ENCODE measurements at places on chromosomes 7 and 10.
A peak's percentile ranks its signal among the peaks of the same experiment; 100 is the strongest.

GRCh38 chr10:94403380-94404213 is 1.3 kb downstream of the TBC1D12 start:
- DNase-seq, result peak; percentile 11

DNA sequence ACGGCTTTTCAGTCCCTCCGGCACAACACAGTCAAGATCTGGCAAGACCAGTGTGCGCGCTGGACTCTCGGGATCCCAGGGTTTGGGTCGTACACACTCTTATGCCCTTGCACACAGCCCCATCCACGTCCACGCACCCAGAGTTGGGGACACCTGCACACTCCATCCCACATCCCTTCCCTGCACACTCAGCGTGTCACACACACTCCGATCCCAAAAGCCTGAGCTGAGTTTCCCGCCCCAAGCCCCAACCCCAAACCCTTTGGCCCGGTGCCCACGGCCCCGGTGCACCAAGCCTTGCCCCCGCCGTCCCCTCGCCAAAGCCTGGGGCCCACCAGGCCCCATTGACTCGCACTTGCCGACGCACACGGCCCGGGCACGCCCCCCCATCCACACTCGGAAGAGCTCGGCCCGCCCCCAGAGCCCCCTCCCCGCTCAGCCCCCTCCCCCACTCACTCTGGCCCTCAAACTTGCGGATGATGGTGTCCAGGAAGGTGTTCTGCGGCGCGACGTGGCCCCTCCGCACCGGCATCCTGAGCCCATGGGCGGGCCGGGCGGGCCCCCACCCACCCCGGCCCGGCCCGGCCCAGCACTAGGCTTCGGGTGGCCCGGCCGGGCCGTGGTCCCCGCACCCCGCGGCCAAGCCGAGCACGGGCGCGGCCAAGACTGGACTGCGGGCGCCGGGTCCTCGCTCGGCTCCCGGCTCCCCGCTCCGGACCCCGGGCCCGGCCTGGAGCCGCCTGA is 567 bp downstream of the KCNH2 start:
- DNase-seq, result no peak

DNA sequence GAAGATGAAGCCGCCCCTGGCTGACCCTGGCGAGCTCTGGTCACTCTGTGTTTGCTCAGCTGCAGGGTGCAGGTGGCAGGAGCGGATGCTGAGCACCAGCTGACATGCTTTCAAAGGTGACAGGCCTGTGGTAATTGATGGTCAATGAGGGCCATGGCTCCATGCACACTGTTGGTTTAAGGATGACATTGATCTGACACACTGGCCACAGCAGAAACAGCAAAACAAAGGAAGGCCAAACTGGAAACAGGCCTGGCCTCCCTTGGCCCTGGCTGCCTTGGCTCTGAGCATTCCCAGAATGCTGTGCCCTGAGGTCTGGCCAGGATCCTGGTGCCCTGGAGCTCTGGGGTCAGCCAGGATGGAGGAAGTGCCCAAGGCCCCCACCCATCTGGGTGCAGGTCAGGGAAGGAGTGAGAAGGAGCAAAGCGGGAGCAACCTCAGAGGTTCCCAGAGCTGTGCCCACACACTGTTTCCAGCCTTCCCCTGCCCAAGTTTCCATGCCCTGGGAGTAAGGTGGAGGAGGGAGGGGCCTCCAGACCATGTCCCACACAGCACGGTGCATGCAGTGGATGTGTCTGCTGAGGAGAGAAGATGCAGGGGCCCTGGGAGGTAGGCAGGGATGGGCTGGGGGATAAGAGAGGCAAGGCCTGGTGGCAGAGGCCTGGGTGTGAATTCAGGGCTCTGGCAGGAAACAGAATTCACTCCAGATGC is 302.2 kb downstream of the RPS24 start:
- DNase-seq, result no peak

- DNase-seq, result no peak
These were observed 110.4 kb downstream of the PARD3 start for GRCh38 chr10:34704526-34705184.

GRCh38 chr10:127976286-127976685 is 69.4 kb downstream of the PTPRE start:
- no peak for DNase-seq

DNA sequence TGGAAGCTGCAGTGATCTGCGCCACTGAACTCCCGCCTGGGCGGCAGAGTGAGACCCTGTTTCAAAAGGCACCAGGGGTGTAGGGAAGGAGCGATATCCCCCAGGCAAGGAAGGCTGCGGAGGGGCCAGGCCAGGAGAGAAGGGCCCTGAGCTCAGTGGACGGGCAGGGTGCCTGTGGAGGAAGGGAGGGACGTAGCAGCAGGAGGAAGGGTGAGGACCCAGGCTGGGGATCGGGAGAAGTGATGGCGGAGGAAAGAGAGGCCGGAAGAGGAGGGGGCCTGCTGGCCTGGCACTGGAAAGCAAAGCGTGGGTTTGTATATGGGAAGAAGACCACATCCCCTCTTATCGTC is 45.6 kb downstream of the ALOX5 start:
- no peak for DNase-seq

DNA sequence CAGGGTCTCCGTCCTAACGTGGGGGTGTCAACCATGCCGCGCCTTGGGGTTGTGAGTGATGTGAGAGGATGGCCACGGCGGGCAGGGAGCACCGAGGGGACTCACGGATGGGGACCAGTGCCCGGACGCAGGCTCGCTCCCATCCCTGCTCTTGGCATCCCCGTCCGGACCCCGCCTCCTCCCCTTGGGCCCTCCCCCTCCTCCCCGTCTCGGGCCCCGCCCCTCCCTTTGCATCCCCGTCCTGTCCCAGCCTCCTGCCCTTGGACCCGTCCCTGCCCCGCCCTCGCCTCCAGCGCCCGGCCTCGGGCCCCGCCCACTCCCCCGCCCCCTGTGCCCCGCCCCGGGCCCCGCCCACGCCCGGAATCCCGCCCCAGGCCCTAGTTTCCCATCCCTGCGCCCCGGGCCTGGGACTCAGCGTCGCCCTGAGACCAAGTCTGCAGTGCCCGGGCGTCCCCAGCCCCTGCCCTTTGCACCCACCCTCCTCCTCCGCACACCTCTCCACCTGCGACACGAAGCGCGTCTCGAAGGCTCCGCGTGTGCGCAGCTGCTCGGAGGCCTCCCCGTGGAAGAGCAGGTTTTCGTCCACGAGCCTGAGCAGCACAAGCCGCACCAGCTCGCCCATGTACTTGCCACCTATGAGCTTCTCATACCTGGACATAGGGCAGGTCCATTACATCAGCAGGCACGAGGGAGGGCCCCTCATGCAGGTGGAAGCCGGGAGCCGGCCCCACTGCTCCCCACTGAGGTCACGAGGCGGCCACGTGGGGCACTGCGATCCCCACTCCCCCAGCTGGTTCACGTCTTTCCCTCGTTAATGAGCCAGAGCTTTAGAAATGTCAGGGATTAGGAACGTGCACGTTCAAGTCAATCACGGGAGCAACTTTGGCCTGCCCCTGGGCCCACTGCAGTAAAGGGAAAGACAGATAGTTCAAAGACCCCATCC is 5.1 kb upstream of the MYL7 start:
- DNase-seq, result no peak

DNA sequence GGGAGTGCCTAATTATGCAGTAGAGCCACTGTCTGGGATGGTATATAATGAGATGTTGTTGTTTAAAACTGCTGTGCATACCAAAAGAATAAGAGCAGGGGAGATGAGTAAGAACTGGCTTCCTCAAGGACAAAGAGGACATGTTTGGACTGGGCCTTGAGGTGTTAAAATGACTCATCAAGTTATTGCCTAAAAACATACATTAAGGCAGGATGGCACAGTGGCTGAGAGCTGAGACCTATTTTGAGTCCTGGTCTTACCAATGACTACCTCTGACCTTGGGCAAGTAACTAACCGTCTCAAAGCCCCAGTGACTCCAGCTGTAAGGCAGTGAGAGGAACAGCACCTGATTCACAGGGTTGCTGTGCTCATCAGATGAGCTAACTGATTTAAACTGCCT is 71.1 kb downstream of the CFAP58 start:
- no peak for DNase-seq

DNA sequence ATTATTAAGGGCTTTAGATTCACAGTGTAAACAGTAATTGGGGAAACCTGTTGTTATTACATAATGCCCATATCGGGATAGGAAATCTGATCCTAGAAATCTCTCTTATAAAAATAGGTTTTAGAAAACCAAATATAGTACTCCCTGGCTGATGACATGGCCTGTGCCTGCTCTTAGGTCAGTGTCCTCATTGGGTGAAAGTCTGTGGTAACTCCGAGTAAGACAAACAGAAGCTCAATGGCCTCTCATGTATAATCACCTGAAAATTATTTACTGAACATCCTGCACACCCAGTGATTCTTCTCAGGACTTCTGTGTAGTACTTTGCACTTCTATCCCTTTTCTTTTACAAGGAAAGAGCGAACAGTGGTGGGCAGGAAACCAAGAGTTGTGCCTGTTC is 37.8 kb downstream of the SEM1 start:
- DNase-seq, result no peak

GRCh38 chr7:138167222-138167621 is 91.0 kb downstream of the AKR1D1 start:
- DNase-seq, result no peak

DNA sequence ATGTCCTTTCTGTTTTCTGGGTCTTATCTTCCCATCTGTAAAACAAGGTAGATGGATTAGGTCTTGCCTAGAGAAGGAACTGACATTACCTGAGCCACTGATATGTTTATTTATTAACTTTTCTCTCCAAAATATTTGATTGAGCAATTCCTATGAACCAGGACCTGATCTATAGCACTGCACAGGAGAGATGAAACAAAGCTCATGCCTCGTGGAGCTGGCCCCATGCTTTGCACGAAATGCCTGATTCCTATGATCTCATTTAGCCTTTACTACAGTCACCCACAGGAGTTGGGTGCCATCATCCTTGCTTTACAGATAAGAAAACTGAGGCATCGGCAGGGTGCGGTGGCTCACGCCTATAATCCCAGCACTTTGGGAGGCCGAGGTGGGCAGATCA is 48.2 kb upstream of the ZMIZ1 start:
- no peak for DNase-seq

All from AG09309 (cell line).